ENCODE measurements at places on chromosomes 12 and 14. TPM values are rescaled to one million over a fixed set of nuclear protein-coding genes. Genes with fewer than 3 reads are reported as not detected.

OR6C4 gene
- total RNA-seq = not detected

ATL1 gene
- 1.3 TPM for total RNA-seq

ARMH4 gene
- total RNA-seq = 2.6 TPM

PTGER2 gene
- total RNA-seq = 4.7 TPM

AKAP6 gene
- total RNA-seq = 1.5 TPM

DNAH10 gene
- 0.15 TPM for total RNA-seq

DNA sequence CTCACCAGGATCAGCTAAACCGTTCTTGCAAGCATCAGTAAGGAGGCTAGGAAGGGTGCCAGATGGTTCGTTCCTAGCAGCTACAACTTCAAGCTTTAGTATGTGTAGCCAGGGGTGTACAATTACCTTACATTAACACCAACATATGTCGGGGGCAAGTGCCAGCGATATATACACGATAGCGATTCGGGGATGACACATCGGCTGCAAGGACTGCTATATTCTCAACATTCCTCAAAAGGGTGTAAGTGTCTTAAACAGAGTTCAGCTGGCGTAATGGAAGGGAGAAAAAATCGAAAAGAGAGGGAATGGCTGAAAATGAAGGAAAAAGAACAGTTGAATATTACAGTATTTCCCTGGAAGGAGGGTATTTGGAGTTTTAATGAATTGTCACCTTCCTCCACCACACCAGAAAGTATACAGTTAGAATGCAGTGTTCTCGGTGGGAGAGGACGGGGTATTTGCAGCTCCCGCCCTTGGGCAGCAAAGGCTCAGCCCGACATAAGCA lies 545 bp downstream of the LIMA1 start:
- H3K27ac ChIP-seq = peak overlapping the region; percentile 13
- H3K36me3 ChIP-seq = no peaks in the 10 kb centered on the region
- peaks cover 26% of the 10 kb centered on the region for H3K4me1 ChIP-seq
- peak; percentile 51 for DNase-seq

DNA sequence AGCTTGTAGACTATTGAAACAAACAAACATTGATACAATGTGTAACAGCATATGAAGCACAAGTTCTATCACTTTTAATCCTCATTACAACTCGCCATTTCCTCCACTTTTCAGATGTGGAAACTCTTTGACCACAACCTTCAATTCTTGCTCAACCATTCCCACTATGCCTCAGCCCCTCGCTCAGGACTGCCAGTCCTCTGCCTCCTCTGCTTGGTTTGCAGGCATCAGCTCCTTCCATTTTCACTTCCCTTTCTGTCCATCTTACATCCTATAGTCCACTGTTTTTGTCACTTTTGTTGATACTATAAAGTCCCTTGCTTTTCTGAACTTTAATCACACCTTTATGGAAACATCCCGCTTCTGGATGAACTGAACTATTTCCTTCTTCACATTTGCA lies 28.2 kb upstream of the CD27 start:
- H3K27me3 ChIP-seq = no peaks in the 10 kb centered on the region
- peaks cover 15% of the 10 kb centered on the region for H3K4me1 ChIP-seq
- H3K4me3 ChIP-seq = no peak overlapping the region
- 0 out of 2 replicates have a peak, but pooled peaks cover 3% of the 10 kb centered on the region for H3K36me3 ChIP-seq
- no peak for DNase-seq

GRCh38 chr14:99037777-99038430 lies 234.1 kb downstream of the BCL11B start:
- 0 out of 2 replicates have a peak, but pooled peaks cover 6% of the 10 kb centered on the region for H3K4me1 ChIP-seq
- no peak for DNase-seq
- no peaks in the 10 kb centered on the region for H3K36me3 ChIP-seq
- H3K27me3 ChIP-seq = peaks cover 32% of the 10 kb centered on the region
- H3K4me3 ChIP-seq = no peak overlapping the region
- no peak overlapping the region for H3K27ac ChIP-seq

DNA sequence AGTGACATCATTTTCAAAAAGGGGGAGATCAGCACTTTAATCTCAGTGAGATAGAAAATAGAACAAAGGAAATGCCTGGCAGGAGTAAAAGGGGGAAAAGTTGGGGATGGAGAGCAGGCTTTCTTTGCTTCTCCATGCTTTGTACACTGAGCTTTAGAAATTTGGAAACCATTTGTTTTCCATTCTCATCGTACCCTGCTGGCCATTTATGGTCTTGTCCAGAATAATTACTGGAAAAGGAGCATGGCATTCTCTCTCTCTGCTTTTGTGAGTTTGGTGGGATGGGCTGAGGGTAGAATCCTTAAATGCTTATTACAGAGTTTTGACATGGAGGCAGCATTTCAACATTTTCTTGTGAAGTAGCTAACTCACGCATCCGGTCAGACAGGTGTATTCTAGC lies 104.4 kb upstream of the FLRT2 start:
- no peak overlapping the region for H3K27ac ChIP-seq
- DNase-seq = no peak
- no peaks in the 10 kb centered on the region for H3K36me3 ChIP-seq
- no peaks in the 10 kb centered on the region for H3K4me1 ChIP-seq

- no peak overlapping the region for H3K4me3 ChIP-seq
- H3K4me1 ChIP-seq = peaks cover 33% of the 10 kb centered on the region
- no peak for DNase-seq
- H3K36me3 ChIP-seq = 0 out of 2 replicates have a peak, but pooled peaks cover 3% of the 10 kb centered on the region
- no peaks in the 10 kb centered on the region for H3K27me3 ChIP-seq
These were observed 35.8 kb downstream of the NFKBIA start for GRCh38 chr14:35368583-35369392.

DNA sequence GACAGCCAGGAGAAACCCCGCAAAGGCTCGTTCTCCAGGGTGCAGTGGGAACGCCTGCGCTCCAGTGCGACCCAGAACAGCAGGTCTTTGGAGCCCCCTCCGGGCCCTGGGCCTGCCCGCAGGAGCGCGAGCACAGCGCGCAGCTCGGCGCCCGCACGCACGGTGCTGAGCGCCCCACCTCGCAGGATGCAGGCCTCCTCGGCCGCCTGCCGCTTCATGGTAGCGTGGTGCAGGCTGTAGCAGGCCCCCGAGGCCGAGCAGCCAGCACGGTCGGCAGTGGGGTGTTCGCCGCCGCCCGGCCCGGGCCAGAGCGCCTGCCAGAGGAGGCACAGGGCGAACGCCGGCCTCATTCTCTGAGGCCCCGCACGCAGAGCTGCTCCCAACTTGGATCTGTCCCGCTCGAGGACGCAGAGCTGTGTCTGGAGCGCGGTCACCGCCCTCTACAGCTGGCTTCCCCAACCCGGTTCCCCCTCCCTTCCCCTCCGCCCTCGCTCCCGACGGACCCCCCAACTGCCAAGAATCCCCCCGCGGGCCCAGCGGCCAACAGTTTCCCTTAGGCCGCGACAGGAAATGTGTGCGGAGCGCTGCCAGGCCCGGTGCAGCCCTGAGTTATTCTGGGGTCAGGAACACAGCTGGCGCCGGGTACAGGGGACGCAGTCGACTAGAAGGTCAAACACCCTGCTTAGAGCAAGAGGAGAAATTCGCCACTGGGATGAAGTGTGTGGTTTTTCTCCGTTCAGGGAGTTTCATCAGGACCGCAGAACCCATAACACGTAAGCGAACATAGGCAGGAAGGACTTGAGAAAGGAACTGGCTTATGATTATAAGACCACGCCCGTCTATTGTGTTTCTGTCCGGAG lies at the start of gene CLEC14A:
Gene CLEC14A, minus strand, starts transcription at position 421 of the 860 bp plus-strand sequence. Its CDS starts 71 bp downstream, at position 350.
- H3K4me3 ChIP-seq = no peak within 1 kb of the TSS
- DNase-seq = no peak
- no peaks in the 10 kb centered on the region for H3K4me1 ChIP-seq
- H3K27ac ChIP-seq = no peak within 1 kb of the TSS

GRCh38 chr14:85234156-85235025 lies 295.6 kb upstream of the FLRT2 start:
- H3K27me3 ChIP-seq = no peaks in the 10 kb centered on the region
- H3K4me3 ChIP-seq = 0 out of 2 replicates have a peak overlapping the region, but pooled peaks have one; percentile 19
- peak overlapping the region; percentile 67 for H3K27ac ChIP-seq
- no peaks in the 10 kb centered on the region for H3K36me3 ChIP-seq

- H3K27ac ChIP-seq = no peak overlapping the region
- H3K4me1 ChIP-seq = no peaks in the 10 kb centered on the region
- peak; percentile 49 for DNase-seq
These were observed 77.7 kb downstream of the NTS start for GRCh38 chr12:85951823-85952222.

- no peak overlapping the region for H3K27ac ChIP-seq
- H3K4me1 ChIP-seq = peaks cover 21% of the 10 kb centered on the region
- no peaks in the 10 kb centered on the region for H3K27me3 ChIP-seq
- no peaks in the 10 kb centered on the region for H3K36me3 ChIP-seq
- H3K4me3 ChIP-seq = peak overlapping the region; percentile 94
- DNase-seq = no peak
These were observed 1.0 kb downstream of the ITPK1 start for GRCh38 chr14:93114713-93115068.

DNA sequence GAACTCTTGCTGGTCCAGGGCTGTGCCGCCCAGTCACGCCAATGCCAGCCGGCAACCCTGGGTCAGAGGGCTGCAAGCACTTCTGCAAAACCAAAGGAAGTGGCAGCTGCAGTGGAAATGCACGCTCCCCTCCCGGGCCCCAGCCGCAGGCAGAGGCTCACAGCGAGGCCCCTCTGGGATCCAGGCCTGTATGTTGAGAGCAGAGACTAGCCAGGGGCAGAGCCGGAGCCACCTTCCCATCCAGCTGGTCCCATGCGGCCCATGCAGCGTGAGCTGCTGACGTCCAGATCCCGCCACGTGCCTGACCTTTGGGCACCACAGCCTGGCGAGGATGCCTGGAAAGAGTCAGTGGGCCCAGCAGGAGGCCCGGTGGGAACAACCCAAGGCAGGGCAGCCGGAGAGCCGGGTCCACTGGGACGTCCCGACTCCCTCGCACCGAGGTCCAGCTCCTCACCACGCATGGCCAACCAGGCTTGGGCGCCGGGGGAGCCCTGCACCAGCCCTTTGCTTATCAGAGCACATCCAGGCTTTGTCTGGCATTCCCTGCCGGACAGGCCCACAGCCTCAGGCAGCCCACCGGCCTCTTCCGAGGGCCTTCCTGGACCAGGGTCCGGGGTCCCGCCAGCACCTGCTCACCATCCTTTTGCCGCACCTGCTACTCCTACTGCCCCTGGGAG lies 4.3 kb downstream of the GPR132 start:
- H3K27me3 ChIP-seq = no peaks in the 10 kb centered on the region
- peaks cover 11% of the 10 kb centered on the region for H3K4me1 ChIP-seq
- no peak for DNase-seq
- H3K4me3 ChIP-seq = no peak overlapping the region
- H3K36me3 ChIP-seq = no peaks in the 10 kb centered on the region

GRCh38 chr12:12891080-12891880 lies at the start of gene GPRC5A:
GPRC5A (plus strand) TSS chr12:12891562; CDS start chr12:12908250, 16,688 bp downstream.
- DNase-seq = peak; percentile 97
- H3K27me3 ChIP-seq = no peaks in the 10 kb centered on the region
- peak within 1 kb of the TSS; percentile 99 for H3K27ac ChIP-seq
- H3K4me3 ChIP-seq = peak within 1 kb of the TSS; percentile 97

GRCh38 chr14:102164241-102164641 lies 24.5 kb downstream of the WDR20 start:
- H3K36me3 ChIP-seq = no peaks in the 10 kb centered on the region
- no peak overlapping the region for H3K4me3 ChIP-seq
- no peaks in the 10 kb centered on the region for H3K27me3 ChIP-seq
- no peak overlapping the region for H3K27ac ChIP-seq
- H3K4me1 ChIP-seq = no peaks in the 10 kb centered on the region

DNA sequence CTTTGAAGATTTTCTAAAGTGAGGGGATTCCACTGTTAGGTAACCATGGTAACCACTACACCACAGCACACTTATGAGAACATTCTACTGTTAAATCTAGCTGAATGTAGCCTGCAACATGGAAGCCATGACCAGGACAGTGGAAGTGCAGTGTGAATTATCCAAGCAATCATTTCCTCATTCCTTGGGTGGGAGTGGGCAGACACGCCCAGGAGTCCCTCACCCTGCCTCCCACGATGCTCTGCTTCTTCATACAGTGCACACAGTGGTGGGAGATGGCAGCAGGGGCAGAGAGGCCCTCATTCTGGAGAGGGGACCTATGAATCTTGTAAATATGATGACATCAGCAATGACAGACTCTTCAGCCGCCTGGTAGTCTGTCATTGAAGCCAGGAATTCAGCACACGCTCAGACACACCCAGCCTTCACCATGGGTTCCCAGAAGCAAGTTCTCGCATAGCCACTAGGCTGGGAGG lies 70.1 kb upstream of the HOXC13 start:
- peak; percentile 33 for DNase-seq
- no peaks in the 10 kb centered on the region for H3K27me3 ChIP-seq
- H3K4me3 ChIP-seq = no peak overlapping the region
- peaks cover 22% of the 10 kb centered on the region for H3K4me1 ChIP-seq
- H3K36me3 ChIP-seq = no peaks in the 10 kb centered on the region

GRCh38 chr12:92210071-92210470 lies 64.4 kb upstream of the BTG1 start:
- H3K27me3 ChIP-seq = no peaks in the 10 kb centered on the region
- H3K4me1 ChIP-seq = peaks cover 16% of the 10 kb centered on the region
- H3K4me3 ChIP-seq = no peak overlapping the region
- DNase-seq = peak; percentile 11
- H3K27ac ChIP-seq = no peak overlapping the region
- H3K36me3 ChIP-seq = no peaks in the 10 kb centered on the region

DNA sequence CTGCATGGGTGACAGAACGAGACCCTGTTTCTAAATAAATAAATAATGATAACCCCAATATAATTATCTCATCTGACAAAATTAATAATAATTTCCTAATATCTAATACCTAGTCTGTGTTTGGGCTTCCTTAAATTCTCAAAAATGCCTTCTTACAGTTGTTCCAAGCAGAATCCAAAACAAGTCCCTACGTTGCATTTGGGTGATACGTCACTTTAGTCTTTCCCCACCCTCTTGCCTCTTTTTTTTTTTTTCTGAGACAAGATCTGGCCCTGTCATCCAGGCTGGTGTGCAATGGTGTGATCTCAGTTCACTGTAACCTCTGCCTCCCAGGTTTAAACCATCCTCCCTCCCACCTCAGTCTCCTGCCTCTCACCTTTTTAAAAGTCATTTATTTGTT lies 26.7 kb downstream of the VEZT start:
- H3K27ac ChIP-seq = no peak overlapping the region
- H3K4me3 ChIP-seq = no peak overlapping the region
- no peaks in the 10 kb centered on the region for H3K4me1 ChIP-seq
- no peak for DNase-seq
- H3K36me3 ChIP-seq = peaks cover 30% of the 10 kb centered on the region
- no peaks in the 10 kb centered on the region for H3K27me3 ChIP-seq

DNA sequence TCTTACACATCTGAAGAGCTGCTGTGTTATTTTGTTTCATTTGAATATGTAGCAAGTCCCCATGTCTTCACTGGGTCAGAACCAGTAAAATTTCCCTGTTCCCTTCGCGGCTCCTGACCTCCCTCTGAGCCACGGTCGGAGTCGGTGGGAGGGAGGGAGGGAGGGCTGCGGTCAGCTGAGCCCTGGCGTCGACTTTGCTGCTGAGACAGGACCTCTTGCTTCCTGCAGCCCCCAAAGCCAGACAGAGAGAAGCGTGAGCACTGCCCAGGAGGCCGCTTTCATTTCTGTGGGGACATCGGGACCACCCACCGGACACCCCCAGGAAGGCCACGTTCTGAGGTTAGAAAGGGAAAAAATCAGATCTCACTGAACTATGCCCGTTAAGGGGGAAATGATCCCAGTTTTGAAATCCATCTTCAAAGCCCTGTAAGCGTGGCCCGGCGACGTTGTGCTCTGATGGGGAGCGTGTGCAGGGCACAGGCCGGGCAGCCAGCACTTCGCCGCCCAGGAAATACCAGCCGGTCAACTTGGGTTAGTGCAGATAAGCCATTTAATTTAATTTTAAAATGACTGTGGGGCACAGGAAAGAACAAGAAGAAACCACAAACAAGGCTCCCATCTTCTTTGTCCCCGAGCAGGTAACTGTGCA lies 42.1 kb downstream of the NOC4L start:
- H3K4me3 ChIP-seq = no peak overlapping the region
- H3K4me1 ChIP-seq = peaks cover 15% of the 10 kb centered on the region
- no peaks in the 10 kb centered on the region for H3K36me3 ChIP-seq
- H3K27ac ChIP-seq = no peak overlapping the region
- DNase-seq = no peak
- peaks cover 24% of the 10 kb centered on the region for H3K27me3 ChIP-seq
